ENCODE measurements at places on chromosomes 2 and 18.

DNA sequence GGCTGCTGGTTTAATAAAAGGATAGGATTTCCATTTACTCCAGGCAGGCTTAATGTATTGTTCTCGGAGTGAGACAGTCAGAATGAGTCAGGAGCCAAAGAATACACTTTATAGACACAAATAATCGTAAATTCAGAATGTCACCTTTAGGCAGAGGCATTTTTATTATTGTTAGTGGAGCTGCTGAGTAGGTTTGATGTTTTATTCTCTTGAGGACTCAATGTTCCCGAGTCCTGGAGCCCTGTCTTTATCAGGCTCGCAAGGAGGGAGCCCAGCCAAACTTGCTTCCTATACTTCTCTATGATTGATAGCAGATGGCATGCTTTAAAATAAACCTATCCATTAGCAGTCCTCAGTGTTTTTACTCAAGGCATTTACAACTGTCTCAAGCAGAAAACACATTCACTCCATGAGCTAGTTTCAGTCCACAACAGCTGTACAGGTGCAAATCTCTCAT, 492.3 kb upstream of the ZEB2 start:
- DNase-seq, result no peak

- DNase-seq, result no peak
Observed at GRCh38 chr18:34729740-34730355, 19.8 kb downstream of the DTNA start.

DNA sequence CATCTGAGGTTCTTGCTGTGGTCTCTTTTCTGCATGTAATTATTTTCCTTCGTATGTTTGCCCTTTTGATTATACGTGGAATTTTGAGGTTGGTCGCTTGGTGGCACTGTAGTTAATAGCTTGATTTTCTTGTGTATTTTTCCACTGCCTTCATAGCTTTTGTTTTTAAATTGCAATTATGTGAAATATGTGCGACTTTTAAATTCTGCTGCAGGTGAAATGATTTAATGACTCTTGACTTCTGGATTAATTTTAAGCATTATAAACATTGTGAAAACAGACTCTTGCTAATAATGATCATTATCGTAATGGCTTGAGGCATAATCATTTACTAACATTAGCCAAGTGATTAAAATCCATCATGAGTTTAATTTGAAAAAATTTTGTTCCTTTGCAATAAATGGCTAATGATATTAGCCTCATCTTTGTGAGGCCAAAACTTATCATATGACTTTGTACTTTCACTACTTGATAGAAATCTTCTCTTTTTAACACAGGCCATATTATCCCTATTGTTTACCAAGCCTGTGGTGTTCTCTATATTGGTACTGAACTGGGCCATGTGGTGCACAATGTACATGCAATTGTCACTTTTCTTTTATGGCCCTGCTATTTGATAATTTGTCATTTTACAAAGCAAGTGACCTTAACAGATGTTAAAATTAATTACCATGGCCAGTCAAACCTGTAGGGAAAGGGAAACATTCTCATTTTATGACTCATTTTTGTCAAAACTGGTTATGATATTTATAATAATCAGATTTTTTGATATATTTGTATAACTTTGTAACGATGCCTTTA, 62.8 kb upstream of the NEUROD1 start:
- DNase-seq, result no peak

DNA sequence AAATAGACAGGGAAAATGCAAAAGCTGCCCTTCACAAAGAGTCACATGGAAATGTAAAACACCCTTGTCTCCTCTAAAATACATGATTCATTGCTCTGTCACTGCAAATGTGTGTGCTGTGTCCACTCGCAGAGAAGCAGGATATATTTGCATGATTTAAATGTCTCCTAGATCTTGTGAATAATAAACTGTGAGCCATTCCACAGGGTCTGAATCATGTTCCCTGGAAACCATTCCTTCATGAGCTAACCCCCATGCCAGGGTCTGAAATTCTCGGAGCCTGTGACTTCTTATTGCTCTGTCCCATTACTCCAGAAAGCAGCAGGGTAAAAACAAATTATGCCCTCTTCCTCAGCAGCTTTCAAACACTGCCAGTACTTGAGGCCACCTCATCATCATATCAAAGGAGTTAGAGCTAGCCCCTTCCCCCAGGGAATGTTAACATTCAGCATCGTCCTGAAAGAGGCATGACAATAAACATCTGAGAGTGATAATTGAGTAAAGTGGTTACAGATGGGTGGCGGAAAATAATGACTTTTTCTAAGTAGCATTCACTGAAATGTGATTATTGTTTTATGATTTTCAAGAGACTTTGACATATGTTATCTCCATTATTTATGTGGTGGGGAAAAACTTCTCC, 11.7 kb upstream of the CNGA3 start:
- DNase-seq, result no peak

DNA sequence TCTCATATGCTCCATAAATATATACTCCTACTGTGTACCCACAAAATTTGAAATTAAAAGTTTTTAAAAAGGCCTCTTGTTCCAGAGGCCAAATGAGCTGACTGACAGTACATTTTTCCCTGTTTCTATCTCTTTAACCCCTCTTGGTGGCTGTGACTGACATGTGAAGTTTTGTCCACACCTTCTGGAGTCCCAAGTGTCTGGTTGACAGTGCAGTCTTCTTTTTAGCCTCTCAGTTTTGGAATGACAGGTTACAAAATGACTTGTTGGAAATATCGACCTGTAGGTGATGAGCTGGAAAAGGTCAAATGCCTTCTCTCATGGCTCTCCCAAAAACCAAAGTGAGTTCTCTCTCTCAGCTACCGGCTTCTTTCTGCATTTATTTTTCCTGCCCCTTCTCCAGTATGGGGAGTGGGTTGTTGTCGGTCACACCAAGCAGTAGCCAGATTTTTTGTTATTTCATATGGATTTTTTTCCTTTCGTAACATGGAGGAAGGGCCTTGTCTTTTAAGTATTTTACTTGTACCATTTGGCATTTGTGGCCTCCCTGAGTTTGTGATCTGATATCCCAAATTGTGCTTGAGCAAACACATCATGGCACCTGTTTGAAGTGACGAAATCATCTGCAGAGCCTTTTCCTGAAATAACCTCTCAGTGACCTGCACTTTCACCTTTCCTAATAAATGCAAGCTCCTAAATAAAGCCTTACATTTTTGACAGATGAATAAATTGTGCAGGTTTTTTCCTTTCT, 143.9 kb downstream of the ESCO1 start:
- DNase-seq, result no peak
